ENCODE measurements at places on chromosomes 11 and 22.

GRCh38 chr11:7586376-7586775, 72.6 kb downstream of the PPFIBP2 start:
- no peak for DNase-seq

- DNase-seq, result no peak
These were observed 168.0 kb downstream of the PGR start for GRCh38 chr11:100961633-100962032.

DNA sequence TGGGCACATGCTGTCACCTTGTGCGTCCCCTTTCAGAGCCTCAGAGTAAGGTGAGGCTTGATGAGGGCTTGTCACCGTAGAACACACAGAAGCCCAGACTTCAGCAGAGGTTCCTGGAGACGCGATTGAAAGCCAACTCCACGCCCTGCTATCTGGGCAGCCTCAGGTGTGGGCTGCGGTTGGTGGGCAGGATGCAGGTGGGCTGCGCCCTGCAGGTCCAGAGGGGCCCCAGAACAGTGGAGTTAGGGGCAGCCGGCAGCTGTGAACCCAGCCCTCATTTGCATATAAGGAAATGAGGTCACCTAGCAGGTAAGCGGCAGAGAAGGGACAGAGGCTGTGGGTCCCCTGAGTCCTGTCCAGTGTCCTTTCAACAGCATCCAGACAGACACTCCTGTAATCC, 15.4 kb downstream of the PHLDA2 start:
- DNase-seq, result no peak

GRCh38 chr11:34909415-34909814, 6.8 kb downstream of the APIP start:
- DNase-seq, result no peak

DNA sequence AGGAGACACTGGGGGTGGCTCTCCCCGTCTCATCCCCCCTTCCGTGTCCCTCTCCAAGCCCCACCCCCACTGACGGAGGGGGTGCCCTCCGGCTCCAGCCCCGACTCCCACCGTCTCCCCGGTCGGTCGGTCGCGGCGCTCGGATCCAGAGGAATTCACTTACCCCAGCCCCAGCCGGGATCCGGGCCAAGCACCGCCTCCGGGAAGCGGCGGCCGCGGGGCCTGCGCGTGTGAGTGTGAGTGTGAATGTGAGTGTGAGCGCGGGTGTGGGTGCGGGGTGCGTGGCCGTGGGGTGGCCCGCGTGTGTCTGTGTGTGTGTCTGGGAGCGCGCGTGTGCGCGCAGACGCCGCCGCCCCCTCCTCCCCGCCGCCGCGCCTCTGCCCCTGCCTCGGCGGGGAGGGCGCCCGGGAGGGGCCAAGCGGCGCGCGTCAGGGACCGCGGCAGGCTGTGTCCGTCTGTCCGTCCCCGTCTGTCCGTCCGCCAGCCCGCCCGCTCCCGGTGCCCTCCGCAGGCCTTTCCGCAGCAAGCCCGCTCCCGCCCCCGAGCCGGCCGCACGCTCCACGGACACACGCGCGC, at the start of gene ELFN2:
Gene ELFN2 (minus strand): TSS at position 345 of the 576 bp plus-strand sequence. CDS start 51,945 bp downstream, outside the sequence.
- DNase-seq, result no peak

- no peak for DNase-seq
These were observed 16.9 kb downstream of the MRGPRG start for GRCh38 chr11:3201677-3202181.

- DNase-seq, result no peak
These were observed 31.6 kb downstream of the OR10A6 start for GRCh38 chr11:7899418-7899817.

- DNase-seq, result no peak
These were observed 10.0 kb downstream of the ARHGEF12 start for GRCh38 chr11:120346233-120346632.

GRCh38 chr22:28198692-28199091, 279.6 kb upstream of the PITPNB start:
- no peak for DNase-seq

DNA sequence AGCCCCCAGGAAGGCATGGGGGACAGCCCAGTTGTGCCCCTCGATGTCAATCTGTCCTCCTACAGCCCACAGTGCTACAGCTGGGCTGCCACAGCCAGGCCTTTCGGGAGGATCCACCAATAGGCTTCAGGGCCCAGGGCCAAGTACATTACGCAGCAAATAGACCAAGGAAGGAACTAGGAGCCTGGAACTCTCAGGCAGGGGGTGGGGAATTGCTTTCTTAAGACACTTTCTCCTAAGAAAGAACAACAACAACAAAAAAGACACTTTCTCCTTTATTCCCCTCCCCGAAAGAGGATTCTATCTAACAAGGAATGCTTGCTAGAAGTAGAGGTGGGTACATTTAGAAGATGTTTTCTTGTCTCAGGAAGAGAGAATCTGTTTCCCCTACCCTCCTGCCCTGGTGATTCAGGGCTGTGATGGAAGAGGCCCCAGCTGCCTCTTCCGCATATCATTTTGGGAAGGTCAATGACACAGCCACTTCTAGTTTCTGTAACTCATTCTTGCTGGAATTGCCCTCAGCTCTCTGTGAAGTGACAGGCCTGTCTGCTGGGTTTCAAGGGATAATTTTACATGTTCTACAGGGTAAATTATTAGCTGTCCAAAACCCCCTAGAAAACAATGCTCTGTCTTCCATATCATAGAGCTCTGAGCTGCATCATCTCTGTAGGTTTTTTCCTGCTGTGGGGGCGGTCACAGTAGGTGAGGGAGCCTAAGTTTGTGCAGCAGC, 6.0 kb upstream of the MALAT1 start:
- no peak for DNase-seq

GRCh38 chr11:13970986-13971385, 8.5 kb downstream of the SPON1 start:
- DNase-seq, result no peak

DNA sequence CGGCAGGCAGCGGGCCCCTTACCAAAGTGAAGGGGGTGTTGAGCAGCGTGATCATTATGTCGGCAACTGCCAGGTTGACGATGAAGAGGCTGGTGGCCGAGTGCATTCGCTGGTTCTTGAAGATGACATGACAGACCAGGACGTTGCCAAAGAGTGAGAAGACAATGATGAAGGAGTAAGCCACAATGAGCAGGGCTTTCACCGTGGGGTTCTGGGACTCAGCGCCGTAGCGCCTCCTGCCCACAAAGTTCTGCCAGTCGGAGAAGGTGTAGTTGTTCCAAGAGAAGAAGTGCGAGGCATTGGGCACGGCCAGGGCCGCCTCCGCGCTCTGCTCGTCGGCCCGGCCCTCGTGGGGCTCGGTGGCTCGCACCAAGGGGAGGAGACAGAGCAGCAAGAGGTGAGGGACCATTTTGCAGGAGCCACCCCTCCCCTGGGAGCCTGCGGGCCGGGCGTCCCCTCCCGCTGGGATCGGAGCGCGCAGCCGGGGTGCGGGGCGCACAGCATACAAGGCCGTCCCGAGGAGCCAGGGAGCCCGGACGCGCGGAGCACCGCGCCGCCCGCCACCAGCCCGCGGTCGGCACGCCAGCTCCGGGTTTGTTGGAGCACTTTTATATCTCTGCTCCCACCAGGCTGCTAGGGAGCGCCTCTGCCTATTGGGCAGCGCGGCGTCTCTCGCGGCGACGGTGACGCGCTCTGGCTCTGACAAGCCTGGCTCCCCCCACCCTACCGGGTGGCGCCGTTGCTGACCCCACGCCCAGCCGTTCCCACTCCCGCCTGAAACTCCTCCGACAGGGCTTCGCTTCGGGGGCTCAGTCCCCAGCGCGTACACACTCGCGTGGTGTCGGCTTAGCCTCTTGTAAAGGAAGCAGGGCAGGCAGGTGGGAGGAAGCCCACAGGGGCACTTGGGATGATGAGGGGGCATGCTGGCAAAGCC, at the start of gene GPR83:
Gene GPR83 (minus strand): TSS at position 581 of the 934 bp plus-strand sequence. CDS start 172 bp downstream, at position 409.
- no peak for DNase-seq

DNA sequence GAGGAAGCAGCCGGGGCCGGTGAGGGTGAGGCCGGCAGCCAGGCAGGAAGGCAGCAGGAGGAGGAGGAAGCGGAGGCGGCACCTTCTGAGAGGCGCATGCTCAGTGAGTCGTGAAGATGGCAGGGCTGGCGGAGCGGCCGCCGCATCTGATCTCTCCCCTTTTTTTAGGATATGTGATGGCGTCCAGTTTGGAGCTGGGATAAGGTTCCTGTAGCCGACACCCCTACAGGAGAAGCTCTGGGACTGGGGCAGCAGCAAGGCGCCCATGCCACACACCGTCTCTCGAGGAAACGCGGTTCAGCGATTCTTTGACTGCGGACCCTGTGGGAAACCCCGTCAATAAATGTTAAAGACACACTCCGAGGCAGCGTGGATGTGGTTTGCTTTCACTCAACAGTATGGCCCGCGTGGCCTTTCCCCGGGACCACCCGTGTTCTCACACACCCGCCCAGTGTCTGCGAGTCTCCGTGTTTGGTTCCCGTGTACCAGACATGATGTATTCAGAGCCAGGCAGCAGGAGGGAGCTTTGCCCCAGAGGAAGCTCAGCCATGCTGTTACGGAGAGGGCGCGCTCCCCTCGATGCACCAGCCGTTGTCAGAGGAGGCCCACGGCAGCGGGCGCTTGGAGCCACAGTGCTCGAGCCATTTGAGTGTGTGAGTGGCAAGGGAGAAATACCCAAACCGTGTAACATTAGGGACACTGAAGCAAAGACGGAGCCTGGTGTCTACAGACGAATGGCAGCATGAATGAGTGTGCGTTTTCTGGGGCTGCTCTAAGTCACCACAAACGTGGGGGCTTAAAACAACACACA, 27.7 kb upstream of the PARVB start:
- peak; percentile 20 for DNase-seq

- no peak for DNase-seq
These were observed 4.0 kb downstream of the VWCE start for GRCh38 chr11:61290905-61291690.

DNA sequence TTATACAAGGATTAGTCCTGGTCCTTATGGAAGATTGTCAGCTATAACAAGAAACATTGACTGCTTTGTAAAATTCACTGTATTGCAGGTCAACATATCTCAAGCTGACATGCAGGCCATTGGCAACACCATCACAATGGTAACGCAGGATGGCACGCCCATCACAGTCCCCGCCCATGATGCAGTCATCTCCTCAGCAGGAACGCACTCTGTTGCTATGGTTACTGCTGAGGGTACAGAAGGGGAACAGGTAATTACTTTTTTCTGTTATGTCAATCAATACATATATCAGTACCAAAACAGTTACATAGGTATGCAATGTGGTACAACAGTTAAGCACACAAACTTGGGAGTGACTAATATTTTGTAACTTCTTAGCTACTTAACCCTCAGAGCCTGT, 55.3 kb downstream of the ZNF143 start:
- DNase-seq, result no peak

DNA sequence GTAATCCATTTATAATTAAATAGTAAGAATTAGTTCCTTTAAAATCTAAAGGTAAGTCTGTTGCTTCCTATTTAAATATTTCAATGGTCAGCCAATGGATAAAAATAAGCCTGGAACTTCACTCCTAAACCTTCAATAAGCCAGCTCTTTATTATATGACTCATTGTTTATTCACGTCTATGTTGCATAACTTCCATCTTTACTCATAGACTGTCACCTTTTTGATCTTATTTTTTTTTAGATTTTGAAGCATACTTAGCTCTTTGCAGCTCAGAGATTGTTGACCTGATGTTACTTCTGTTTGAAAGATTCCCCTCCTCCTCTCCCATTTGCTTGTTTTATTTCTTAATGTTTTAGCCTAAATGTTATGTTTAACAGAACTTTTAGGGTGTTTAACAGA, 1571.2 kb upstream of the RAG2 start:
- no peak for DNase-seq

DNA sequence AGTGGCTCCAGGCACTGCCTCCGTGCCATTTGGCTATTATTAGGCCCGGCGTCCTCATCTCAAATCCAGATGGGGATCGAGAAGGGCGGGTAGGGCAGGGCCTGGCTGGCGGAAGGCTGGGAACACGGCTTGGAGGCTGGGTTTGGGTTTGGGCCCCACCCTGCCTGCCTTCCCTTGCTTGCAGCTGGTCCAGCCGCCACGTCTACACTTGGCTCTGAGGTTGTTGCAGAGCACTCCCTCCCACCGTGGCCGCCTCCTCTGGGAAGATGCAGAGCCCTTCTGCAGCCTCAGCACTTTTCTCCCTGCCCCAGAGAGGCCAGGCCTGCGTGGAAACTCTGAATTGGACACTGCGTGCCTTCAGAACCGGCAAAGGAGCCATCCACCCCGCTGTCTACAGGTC, 5.2 kb upstream of the SMTN start:
- DNase-seq, result no peak

- DNase-seq, result no peak
These were observed 18.6 kb downstream of the TREH start for GRCh38 chr11:118660681-118661424.

GRCh38 chr11:82906931-82907330, 5.4 kb downstream of the DDIAS start:
- no peak for DNase-seq

- DNase-seq, result no peak
These were observed 116.7 kb downstream of the MN1 start for GRCh38 chr22:27684901-27685300.

DNA sequence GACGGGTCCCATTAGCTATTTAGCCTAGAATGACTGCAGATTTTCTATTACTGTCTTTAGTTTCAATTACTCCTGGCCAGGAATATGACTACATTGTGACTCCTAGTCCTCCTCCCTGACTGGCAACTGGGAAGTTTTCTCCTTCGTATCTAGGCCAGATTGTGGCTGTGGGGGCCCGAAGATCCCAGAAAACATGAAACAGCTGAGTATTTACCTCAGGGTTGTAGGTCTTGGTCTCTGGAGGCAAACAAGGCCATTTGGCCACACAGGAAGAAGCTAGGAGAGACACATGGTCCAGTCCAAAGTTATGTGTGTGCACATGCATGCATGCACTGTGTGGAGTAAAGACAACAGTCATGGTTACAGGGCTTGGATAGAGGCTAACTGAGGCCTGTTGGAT, 10.2 kb upstream of the GDPD4 start:
- DNase-seq, result no peak

- no peak for DNase-seq
These were observed 354.9 kb upstream of the FAT3 start for GRCh38 chr11:91869686-91870085.

- no peak for DNase-seq
These were observed 68.4 kb downstream of the TRAF6 start for GRCh38 chr11:36441610-36442208.

- DNase-seq, result no peak
These were observed 155.5 kb downstream of the SPON1 start for GRCh38 chr11:14118072-14118471.

- DNase-seq, result no peak
These were observed 86.7 kb downstream of the ALX4 start for GRCh38 chr11:44223238-44223637.

GRCh38 chr11:20050551-20051333, 109.5 kb downstream of the DBX1 start:
- DNase-seq, result no peak

DNA sequence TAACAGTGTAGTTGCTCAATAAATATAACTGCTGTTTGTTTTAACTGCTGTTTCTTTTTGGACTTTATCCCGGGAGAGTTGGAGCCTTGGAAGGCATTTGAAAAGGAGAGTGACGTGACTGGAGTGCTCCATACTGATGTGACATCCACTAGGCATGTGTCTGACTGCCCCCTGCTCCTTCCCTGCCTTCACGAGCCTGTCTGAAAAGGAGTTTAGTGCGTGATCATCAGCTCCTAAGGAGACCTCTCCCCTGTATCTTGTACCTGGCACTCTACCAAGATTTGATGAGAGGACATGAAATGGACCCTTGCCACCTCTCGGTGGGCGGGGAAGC, 22.9 kb downstream of the ZBTB16 start:
- DNase-seq, result no peak

Data from stimulated activated CD4-positive, alpha-beta T cell treated with anti-CD3 and anti-CD28 coated beads, TNF-alpha, amount 100 ng/mL, for 1 hour (primary cell).